ENCODE measurements at places on chromosomes 6 and 20.

DNA sequence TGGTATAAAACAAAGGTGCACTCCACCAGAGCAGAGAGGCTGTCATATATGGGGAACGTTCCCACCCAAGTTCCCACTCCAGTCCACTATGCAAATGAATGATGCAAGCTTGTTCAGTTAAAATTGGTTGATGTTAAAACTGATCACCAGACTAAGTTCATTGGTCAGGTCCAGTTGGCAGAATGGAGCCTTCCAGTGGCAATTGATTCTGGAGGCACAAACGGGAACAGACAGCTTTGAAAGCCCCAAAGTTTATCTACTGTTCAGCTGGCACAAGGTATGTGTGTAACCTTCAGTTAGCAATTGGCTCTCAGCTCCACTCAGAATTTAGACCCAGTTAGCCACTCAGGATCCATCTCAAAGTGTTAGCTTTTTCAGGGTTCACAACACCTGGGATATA lies 119.4 kb upstream of the CEP85L start:
- DNase-seq = no peak

GRCh38 chr6:155974811-155975323 lies 519.2 kb upstream of the NOX3 start:
- DNase-seq = no peak

- DNase-seq = no peak
Measured at GRCh38 chr6:6293317-6293716, 27.1 kb downstream of the F13A1 start.

- no peak for DNase-seq
Measured at GRCh38 chr6:154112181-154112809, 73.3 kb downstream of the OPRM1 start.

- DNase-seq = peak; percentile 22
Measured at GRCh38 chr6:159842035-159842434, 42.0 kb downstream of the PNLDC1 start.

- DNase-seq = no peak
Measured at GRCh38 chr6:146881228-146882181, 282.7 kb downstream of the ADGB start.

GRCh38 chr6:56593801-56594318 lies 48.8 kb downstream of the DST start:
- no peak for DNase-seq

DNA sequence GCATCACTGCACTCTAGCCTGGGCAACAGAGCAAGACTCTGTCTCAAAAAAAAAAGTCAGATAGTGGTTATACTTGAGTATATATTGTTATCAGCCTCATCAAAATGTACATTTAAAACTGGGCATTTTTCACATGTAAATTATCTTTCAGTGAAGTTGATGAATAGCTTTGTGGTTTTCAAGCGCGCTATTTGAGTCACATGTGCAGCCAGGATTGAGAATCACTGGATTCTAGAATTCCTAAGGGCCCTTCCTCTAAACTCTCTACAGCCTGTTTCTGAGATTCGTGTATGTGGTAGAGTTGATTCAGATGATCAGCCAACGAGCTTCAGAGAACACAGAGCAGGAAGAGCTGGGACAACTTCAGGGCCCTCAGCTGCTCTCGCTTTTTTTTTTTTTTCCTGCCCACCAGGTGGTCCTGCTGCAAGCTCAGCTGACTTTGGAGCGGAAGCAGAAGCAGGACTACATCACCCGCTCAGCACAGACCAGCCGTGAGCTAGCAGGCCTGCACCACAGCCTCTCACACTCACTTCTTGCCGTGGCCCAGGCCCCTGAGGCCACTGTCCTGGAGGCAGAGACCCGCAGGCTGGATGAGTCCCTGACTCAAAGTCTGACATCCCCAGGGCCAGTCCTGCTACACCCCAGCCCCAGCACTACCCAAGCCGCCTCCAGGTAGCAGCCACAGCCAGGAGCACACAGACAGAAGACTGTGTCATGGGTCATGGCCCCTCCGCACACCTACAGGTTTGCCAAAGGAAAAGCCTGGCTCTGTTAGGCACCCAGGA lies 18.3 kb downstream of the C20orf173 start:
- DNase-seq = no peak

- DNase-seq = no peak
Measured at GRCh38 chr6:55694759-55695158, 115.8 kb upstream of the HMGCLL1 start.

DNA sequence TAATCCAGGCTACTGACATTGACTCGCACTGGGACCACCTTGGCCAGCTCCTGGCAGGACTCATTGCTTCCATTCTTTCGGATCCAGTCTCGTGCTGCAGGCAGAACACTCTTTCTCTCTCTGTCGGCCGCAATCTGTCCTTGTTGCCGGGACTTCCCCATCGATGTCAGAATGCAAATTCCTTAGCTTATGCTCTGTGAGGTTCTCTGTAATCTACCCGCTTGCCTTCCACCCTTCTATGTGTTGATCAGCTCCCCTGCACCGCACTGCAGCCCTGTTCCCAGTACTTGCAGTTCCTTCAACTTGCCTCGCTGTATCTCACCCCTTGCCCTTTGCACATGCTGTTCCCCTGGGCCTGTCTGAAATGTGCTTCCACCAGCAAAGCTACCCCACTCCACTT lies 182.0 kb downstream of the PHACTR1 start:
- no peak for DNase-seq
